ENCODE measurements at places on chromosomes 2 and 18.

GRCh38 chr18:48519431-48520100, 19.3 kb upstream of the CTIF start:
- no peak overlapping the region for H3K4me3 ChIP-seq
- no peaks in the 10 kb centered on the region for H3K36me3 ChIP-seq
- no peak for ATAC-seq
- peaks cover 57% of the 10 kb centered on the region for H3K27me3 ChIP-seq
- H3K4me1 ChIP-seq, result no peaks in the 10 kb centered on the region
- no peak overlapping the region for H3K27ac ChIP-seq

- no peak overlapping the region for H3K27ac ChIP-seq
- peaks cover 30% of the 10 kb centered on the region for H3K27me3 ChIP-seq
- no peak for ATAC-seq
- H3K36me3 ChIP-seq, result no peaks in the 10 kb centered on the region
Observed at GRCh38 chr2:238841542-238842164, 6.2 kb upstream of the TWIST2 start.

DNA sequence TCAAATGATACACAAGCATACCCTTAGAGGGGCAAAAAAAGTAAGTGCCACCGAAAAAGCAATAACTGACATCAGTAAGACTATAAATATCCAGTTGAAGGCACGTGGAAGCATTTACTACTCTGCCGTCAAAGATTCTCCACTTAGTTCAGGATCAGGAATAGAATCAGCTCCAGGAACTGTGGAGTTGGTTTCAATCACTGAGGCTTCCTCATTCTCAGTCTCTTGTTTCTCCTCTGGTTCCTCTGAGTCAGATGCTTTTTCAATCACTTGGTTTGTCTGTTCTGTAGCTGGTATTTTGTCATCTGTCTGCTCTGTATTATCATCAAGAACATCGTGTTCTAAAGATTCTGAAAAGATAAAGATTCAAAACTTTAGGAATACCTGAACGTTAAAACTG, 72.2 kb downstream of the LNPK start:
- no peaks in the 10 kb centered on the region for H3K4me1 ChIP-seq
- H3K27ac ChIP-seq, result no peak overlapping the region
- peaks cover 26% of the 10 kb centered on the region for H3K36me3 ChIP-seq
- H3K27me3 ChIP-seq, result no peaks in the 10 kb centered on the region
- no peak overlapping the region for H3K4me3 ChIP-seq
- ATAC-seq, result no peak

DNA sequence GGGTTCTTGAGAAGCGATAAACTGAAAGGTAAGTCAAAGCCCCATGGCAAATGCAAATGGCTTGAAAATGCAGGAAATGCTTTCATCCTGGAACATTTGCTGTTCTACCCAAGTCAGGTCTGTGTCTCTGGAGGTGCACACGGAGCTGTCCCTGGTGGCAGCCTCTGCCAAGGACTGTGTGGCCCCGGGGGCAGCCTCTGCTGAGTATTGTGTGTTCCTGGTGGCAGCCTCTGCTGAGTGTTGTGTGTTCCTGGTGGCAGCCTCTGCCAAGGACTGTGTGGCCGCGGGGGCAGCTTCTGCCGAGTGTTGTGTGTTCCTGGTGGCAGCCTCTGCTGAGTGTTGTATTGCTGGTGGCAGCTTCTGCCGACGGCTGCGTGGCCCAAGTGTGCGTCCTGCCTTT, 135.6 kb upstream of the ALKAL2 start:
- no peak for ATAC-seq
- H3K4me1 ChIP-seq, result no peaks in the 10 kb centered on the region
- no peaks in the 10 kb centered on the region for H3K27me3 ChIP-seq
- H3K36me3 ChIP-seq, result no peaks in the 10 kb centered on the region
- H3K4me3 ChIP-seq, result no peak overlapping the region

- no peak for ATAC-seq
- no peaks in the 10 kb centered on the region for H3K36me3 ChIP-seq
- H3K4me3 ChIP-seq, result no peak overlapping the region
- no peak overlapping the region for H3K27ac ChIP-seq
Observed at GRCh38 chr2:176592216-176592615, 323.0 kb downstream of the MTX2 start.

- no peaks in the 10 kb centered on the region for H3K27me3 ChIP-seq
- no peak for ATAC-seq
- H3K36me3 ChIP-seq, result no peaks in the 10 kb centered on the region
- no peaks in the 10 kb centered on the region for H3K4me1 ChIP-seq
- no peak overlapping the region for H3K4me3 ChIP-seq
- no peak overlapping the region for H3K27ac ChIP-seq
Observed at GRCh38 chr18:71011389-71011788, 722.5 kb downstream of the SOCS6 start.

- ATAC-seq, result no peak
- H3K27ac ChIP-seq, result no peak overlapping the region
- H3K27me3 ChIP-seq, result no peaks in the 10 kb centered on the region
- no peak overlapping the region for H3K4me3 ChIP-seq
- H3K36me3 ChIP-seq, result no peaks in the 10 kb centered on the region
Observed at GRCh38 chr2:4803396-4803795, 888.8 kb upstream of the SOX11 start.

DNA sequence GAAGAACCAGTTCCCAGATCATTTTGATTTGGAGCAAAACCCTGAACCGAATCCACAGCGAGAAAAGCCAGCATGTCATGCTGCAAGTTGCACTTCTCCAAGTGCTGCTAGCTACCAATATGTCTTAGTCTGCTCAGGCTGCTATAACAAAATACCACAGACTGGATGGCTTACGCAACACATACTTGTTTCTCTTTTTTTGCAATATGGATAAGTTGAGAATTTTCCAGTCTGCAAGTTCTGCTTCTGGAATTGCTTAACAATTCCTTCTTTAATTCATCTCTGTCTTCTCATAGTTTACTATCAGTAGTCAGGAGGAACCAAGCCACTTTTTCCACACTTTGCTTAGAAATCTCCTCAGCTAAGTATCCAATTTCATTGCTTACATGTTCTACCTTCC, 105.9 kb upstream of the RBBP8 start:
- H3K36me3 ChIP-seq, result no peaks in the 10 kb centered on the region
- H3K27ac ChIP-seq, result no peak overlapping the region
- no peaks in the 10 kb centered on the region for H3K4me1 ChIP-seq
- peaks cover 16% of the 10 kb centered on the region for H3K27me3 ChIP-seq
- no peak overlapping the region for H3K4me3 ChIP-seq

- H3K27me3 ChIP-seq, result peaks cover 11% of the 10 kb centered on the region
- no peaks in the 10 kb centered on the region for H3K4me1 ChIP-seq
- no peak for ATAC-seq
- no peak overlapping the region for H3K27ac ChIP-seq
- H3K4me3 ChIP-seq, result no peak overlapping the region
- H3K36me3 ChIP-seq, result no peaks in the 10 kb centered on the region
Observed at GRCh38 chr2:36740061-36740460, 43.6 kb downstream of the VIT start.

GRCh38 chr2:58378152-58378551, 137.0 kb upstream of the FANCL start:
- no peak overlapping the region for H3K27ac ChIP-seq
- H3K36me3 ChIP-seq, result no peaks in the 10 kb centered on the region
- H3K4me3 ChIP-seq, result no peak overlapping the region
- no peaks in the 10 kb centered on the region for H3K27me3 ChIP-seq

Data from stimulated activated memory B cell treated with anti-CD40 and anti-IgM and Interleukin-4, amounts not matched to agents 10 μg/mL and 1 μg/mL and 100 μg/mL, for 72 hours (primary cell).